ENCODE measurements at places on chromosomes 1 and 21.

DNA sequence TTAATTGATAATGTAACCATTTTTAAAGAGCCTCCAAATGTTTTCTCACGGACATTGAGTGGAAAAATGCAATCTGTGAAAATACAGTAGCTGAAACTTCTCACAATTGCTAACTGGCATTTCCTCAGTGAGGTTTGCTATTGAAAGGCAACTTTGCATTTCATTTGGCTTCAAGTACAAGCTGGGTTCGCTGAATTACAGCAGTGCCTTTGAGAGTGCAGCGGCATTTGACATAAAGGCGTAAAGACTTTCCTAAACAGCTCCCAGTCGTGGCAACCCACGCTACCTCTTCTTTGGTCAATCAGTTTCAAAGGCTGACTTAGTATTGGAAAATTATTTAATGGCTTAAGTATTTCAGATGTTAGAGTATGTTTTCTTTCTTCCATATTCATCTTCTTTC is 39.3 kb upstream of the ZBTB18 start:
- DNase-seq: no peak

DNA sequence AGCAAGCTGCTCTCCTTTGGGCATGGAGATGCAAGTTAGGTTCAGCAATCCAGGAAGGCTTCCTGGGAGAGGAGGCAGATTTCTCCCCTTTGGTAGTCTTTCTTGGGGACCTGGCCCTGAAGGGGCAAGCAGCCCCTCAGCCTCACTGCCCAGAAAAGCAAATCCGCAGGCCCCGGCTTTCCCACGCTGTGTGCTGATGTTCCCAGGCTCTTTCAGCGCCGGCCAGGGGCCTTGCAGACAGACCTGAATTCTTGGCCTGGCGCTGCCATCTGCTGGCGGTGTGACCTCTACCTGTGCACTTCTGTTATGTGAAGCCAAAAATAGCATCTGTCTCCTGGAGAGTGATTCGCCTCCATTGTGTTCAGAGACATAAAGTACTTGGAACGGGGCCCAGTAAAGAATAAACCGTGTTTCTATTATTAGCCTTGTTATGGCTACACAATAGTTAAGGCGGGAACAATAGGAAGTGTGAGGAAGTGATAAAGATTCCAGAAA is 64.8 kb downstream of the ALPL start:
- peak; percentile 23 for DNase-seq

DNA sequence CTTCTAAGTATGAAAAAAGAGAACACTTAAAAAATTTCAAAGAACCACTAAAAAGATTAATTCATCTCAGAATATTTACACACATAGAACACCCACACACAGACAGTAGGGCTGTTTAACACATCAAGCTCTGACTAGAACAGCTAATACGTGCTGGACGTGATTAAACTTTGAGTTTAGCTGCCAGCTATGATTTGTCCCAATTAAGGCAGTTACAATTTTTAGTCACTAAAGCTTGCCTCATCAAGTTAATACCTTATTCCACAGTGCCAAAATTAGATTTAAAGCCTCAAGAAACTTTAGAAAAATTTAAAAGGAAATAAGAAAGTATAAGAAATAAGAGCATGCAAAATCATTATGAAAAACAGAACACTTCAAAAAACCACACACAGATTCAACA is 18.9 kb downstream of the SLC16A1 start:
- DNase-seq: no peak

DNA sequence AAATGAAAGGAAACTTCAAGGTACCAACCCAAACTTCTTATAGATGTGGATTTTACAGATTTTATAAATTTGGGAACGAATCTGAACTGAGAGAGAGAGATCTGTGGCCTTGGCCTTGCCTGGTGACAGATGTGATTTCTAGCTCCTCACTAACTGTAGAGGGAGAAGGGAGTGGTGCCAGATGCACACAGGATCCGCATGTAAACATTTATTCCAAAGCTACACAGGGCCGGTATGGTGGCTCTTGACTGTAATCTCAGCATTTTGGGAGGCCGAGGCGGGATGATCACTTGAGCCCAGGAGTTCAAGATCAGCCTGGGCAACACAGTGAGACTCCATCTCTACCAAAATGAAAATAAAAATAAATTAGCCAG is 77.1 kb downstream of the PGBD5 start:
- DNase-seq: no peak

DNA sequence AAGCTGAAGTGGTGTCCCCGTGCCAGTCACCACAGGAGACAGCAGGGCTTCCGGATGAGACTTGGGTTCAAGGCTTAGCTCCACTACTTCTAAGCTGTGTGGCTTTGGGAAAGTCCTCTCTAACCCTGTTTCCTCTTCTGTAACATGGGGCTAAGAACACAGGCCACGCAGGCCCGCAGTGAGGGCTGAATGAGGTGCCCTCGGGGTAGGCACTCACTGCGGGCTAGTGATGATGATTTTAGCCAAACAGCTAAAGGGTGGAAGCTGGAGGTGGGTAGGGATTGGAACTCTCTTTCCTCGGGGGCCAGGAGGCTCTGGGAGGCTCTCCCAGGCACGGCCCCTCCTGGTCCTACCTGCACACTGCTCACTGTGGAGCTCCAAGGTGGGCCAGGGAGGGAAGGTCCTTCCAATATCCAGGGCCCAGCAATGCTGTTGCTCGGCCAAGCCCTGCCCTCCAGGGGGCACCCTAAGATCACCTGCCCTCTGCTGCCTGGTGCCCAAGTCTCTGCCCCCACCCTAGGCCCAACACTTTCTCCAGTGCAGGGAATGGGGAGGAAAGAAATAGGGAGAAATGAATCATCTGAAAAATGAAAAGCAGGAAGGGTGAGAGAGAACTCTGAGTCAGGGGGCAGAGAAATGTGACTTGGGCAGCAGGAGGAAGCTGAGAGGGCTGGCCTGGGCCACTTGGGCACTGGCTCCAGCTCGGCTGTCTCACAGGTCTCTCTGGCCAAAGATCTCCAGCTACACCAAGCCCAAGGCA is 19.2 kb upstream of the EVA1B start:
- DNase-seq: no peak

- no peak for DNase-seq
Measured at GRCh38 chr1:30732277-30732996, 9.1 kb upstream of the MATN1 start.

DNA sequence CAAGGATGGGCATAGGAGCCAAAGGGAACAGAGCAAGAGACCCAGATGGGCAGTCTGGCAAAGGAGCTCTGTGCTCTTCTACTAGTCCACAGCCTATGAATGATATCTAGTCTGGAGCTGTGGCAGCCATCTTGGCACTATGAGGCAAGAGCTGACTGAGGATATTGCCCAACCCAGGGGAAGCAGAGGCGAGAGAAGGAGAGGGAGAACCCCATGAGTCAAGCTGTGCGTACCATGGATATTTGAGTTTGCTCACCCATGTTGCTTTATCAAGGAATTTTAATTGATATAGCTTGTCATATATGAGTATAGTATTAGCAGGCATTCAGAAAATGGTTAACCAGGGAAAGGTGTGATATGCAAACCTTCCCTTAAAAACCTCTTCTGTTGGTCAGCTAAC is 420.9 kb downstream of the PRDM2 start:
- DNase-seq: no peak

DNA sequence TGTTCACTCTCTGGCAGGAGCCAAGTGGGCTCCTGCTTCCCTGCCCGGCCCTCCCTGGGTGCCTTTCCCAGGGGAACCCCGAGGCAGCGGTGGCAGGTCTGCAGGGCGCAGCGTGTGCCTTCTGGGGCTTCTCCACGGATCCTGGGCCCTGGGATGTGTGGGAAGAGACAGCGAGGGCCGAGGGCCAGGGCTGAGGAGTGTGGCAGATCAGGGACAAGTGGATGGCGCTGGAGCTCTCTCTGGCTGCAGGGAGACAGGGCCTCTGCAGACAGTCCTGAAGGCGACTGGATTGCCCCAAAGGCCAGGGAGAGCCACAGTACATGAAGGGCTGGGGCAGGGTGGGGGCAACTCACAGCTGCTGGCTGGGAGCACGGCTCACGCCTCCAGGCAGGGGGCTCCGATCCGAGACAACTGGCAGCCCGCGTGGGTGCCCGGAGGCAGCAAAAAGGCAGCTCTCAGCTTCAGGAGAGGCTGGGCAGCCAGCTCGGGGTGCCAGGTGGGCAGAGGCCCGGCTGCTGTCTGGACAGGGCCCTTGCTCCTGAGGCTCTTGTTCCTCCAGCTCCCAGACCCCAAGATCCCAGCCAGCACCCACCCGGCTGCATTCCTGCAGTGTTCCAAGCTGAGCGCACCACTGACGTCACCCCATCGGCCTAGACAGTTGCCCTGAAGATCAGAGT is 16.0 kb downstream of the MORN1 start:
- DNase-seq: no peak

- DNase-seq: no peak
Measured at GRCh38 chr21:36803816-36804439, 105.0 kb downstream of the SIM2 start.

GRCh38 chr1:204241914-204242313 is 28.1 kb upstream of the GOLT1A start:
- DNase-seq: no peak

- peak; percentile 37 for DNase-seq
Measured at GRCh38 chr1:153775458-153776327, 486 bp downstream of the SLC27A3 start.

GRCh38 chr1:247535402-247535801 is 838 bp downstream of the OR2C3 start:
- DNase-seq: no peak

- no peak for DNase-seq
Measured at GRCh38 chr1:76568573-76569238, 298.6 kb upstream of the ST6GALNAC5 start.

GRCh38 chr1:116871779-116872146 is 38.0 kb upstream of the PTGFRN start:
- no peak for DNase-seq

GRCh38 chr1:186772228-186772627 is 56.5 kb upstream of the PLA2G4A start:
- DNase-seq: no peak

DNA sequence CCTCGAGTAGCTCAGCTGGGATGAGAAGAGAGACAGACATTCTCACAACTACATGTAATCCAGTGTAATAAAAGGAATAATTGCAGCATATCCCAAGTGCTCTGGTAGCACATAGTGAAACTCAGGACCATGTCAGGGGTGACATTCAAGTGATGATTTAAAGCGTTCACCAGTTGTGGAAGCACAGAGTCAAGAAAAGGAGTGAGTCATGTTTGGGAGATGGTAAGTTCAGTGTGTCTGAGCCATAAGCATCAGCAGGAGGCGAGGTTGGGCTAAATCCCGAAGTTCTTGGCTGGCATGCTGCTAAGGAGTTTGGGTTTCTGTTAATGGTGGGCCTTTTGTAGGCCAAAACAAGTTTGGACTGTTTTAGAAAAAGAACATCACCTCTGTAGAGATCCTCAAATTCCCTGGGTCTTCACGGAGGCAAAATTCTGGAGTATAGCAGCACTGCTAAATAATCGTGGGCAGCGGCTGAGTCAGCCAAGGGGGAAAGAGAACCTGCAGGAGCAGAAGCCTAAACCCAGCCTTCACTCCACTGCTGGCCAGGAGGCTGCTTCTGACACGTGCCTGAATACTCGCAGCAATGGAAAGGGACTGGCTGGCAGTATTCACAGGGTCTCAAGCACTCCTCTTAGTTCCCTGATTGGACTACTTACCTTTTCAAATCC is 7.2 kb upstream of the NHLH1 start:
- DNase-seq: no peak

- DNase-seq: no peak
Measured at GRCh38 chr1:36737038-36737555, 254.4 kb upstream of the CSF3R start.

DNA sequence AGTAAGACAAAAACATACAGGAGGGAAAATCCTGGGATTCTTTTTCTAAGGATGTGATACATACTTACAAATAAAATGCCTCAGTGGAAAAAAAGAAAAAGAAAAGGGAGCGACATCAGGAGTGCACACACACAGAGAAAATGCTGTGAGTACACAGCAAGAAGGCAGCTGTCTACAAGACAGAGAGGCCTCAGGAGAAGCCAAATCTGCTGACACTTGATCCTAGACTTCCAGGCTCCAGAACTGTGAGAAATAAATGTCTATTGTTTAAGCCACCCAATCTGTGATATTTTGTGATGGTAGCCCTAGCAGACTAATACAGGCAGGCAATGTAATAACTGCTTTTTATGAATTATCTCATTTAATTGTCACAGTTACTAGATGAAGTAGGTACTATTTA is 17.0 kb upstream of the TRIM45 start:
- no peak for DNase-seq

GRCh38 chr1:203074610-203075009 is 11.2 kb downstream of the MYOG start:
- no peak for DNase-seq

GRCh38 chr1:70196333-70196732 is 9.0 kb downstream of the LRRC40 start:
- no peak for DNase-seq

GRCh38 chr1:242412921-242413320 is 111.6 kb downstream of the PLD5 start:
- DNase-seq: no peak

DNA sequence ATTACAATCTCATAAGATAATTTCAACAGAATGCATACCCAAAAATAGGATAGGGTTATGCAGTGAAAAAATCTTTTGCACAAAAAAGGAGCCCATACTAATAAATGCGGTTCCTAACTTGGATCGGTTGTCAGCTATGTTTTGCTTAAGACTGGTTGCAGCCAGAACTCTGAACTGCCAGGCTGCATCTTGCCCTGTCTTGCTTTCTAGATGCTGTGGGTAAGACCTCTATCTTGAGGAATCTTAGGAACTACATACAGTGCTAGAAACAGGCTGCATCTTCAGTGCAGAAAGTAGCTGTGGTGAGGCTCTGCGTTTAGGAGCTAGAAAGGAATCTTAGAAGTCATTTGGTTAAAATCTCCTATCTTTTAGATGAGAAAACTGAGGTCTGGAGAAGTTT is 45.6 kb upstream of the PLA2G4A start:
- no peak for DNase-seq

DNA sequence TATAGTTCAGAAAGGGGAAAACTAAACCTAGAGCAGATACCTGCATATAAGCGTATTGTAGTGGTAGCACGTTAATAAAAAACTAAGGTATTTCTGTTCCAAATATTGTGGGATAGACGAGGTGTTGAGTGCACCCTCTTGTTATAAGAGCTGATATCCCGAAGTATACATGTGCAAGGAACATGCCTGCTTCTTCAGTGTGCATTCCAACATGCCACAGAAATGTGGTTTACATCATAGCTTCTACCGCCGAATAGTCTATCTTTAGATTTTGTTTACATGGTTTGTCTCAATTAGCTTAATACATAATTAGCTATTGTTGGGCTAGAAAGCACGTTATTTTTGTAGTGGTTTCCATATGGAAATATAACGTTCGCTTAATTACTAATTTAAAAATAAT is 2.2 kb downstream of the CHRM3 start:
- no peak for DNase-seq

- no peak for DNase-seq
Measured at GRCh38 chr1:192243721-192244120, 73.1 kb upstream of the RGS21 start.

- no peak for DNase-seq
Measured at GRCh38 chr1:15765495-15766194, 7.0 kb downstream of the FBLIM1 start.

DNA sequence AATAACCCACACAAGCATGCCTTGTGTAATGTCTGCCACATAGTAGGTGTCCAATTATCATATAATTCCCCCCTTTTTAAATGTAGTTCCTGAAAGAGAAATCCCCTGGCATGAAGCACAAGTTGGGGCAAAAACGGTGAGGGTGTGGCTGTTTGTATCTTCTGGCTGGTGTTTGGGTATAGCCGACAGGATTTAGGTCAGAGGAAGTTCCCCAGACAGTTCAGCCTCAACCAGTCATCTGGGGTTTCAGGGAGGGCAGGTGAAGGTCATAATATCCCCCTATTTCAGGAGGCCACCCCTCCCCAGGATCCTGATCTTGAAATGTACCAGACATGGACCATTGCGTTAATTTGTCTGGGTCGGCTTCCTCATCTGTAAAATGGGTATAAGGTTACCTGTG is 29.1 kb upstream of the JUN start:
- no peak for DNase-seq

Data from stimulated activated CD4-positive, alpha-beta T cell treated with anti-CD3 and anti-CD28 coated beads, Interleukin-4, amount 100 ng/mL, for 48 hours (primary cell).